CD4-positive, alpha-beta T cell (primary cell): ENCODE measurements at places on chromosomes 16 and 17. TPM values are rescaled to one million over a fixed set of nuclear protein-coding genes. Genes with fewer than 3 reads are reported as not detected.

The CDIPT gene
- 27.0 TPM for total RNA-seq

The CACNA1H gene
- total RNA-seq: 5.7 TPM

The RBFOX1 gene
- total RNA-seq: not detected

The ZNF785 gene
- 7.7 TPM for total RNA-seq

The MYO15A gene
- total RNA-seq: 1.2 TPM

The KIF19 gene
- 1.1 TPM for total RNA-seq

The ST6GALNAC1 gene
- 2.5 TPM for total RNA-seq

The GPS1 gene
- total RNA-seq: 64.6 TPM

The LGALS9 gene
- 38.3 TPM for total RNA-seq

The ANKFN1 gene
- not detected for total RNA-seq

The DCAKD gene
- total RNA-seq: 12.2 TPM

The JUP gene
- 0.88 TPM for total RNA-seq

The ADAT1 gene
- total RNA-seq: 47.6 TPM

DNA sequence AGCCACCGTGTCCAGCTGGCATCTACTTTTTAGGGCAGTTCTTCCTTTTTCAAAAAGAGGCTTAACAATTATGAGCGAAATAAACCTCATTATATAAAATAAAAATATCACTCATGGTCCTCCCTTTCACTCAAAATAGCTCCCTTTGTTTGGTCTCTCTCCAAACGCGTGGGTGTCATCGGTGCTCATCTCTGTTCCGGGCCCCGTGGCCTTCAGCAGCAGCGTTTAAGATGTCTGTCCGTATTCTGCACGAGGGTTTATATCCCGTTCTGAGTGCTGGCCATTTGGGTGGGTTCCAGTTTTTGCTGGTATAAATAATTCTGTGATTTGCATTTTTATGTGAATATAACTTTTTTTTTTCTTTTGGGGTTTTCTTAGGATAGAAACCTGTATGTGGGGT lies 33.4 kb downstream of the PRMT7 start:
- DNase-seq: no peak

- DNase-seq: no peak
These were observed 141.9 kb upstream of the NOG start for GRCh38 chr17:56451629-56452028.

GRCh38 chr17:47895347-47895855 lies 635 bp upstream of the SP2 start:
- DNase-seq: peak; percentile 21

DNA sequence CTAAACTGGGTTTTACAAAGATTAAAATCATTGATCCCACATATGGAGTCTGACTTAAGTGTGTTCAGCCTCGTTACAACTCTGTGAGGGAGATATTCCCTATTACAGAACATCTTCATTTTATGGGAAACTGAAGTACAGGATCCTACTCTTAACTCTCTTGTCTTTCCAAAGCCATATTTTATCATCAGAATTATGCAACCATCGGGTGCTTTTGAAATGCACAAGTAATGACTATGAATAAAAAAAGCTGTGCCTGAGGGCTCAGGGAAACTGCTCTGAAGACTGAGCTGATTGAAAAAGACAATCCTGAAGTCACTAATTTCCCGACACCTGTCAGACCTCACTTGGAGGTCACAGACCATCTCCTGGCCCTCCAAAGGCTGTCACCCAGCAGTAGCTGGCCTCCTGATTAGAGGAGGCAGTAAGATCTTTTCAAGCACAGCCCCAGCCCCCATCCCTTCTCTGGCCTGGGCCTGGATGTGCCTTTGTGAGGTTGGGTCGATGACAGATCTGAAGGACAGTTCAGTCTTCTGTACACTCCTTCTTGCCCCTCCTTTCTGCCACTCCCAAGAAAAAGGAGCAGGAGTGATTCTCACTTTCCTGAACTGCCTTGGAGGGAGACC lies 5.6 kb downstream of the AKAP1 start:
- no peak for DNase-seq

- DNase-seq: peak; percentile 17
These were observed 29.6 kb downstream of the LITAF start for GRCh38 chr16:11556945-11557720.

- no peak for DNase-seq
These were observed 8.9 kb downstream of the GNGT2 start for GRCh38 chr17:49201481-49201927.

DNA sequence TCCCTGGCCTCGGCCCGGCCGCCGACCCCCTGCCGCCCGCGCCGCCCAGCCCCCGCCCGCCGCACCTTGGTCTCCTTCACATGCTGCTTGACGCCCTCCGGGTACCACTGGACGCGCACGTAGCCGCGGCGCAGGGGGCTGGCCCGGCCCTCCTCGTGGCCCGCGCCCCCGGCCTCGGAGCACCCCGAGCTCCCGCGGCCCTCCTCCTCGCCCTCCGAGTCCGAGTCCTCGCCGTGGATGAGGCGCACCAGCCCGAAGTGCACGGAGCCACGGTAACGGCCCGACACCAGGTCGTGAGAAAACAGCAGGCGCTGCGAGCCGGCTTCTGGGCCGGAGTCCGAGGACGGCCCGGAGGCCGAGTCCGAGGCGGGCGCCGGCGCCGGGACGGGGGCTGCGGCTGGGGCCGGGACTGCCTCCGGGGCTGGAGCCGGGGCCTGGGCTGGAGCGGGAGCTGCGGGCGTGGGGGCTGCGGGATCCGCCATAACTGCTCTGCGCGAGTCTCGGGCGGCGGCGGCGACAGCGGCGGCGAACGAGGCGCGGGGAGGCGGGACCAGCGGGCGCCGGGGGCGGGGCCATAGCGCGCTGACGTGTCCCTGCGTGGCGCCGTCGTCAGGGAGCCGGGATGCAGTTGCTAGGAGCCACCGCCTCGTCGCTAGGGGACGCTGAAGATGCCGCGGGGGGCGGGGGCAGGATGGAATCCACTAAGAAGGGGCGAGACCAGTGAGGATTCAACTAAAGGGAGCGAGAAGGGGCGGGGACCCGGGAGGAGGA lies at the start of gene UBE2O:
TSS of gene UBE2O (minus strand) at position 493 of the 771 bp plus-strand sequence. CDS start at position 482, 11 bp downstream.
- peak; percentile 87 for DNase-seq

DNA sequence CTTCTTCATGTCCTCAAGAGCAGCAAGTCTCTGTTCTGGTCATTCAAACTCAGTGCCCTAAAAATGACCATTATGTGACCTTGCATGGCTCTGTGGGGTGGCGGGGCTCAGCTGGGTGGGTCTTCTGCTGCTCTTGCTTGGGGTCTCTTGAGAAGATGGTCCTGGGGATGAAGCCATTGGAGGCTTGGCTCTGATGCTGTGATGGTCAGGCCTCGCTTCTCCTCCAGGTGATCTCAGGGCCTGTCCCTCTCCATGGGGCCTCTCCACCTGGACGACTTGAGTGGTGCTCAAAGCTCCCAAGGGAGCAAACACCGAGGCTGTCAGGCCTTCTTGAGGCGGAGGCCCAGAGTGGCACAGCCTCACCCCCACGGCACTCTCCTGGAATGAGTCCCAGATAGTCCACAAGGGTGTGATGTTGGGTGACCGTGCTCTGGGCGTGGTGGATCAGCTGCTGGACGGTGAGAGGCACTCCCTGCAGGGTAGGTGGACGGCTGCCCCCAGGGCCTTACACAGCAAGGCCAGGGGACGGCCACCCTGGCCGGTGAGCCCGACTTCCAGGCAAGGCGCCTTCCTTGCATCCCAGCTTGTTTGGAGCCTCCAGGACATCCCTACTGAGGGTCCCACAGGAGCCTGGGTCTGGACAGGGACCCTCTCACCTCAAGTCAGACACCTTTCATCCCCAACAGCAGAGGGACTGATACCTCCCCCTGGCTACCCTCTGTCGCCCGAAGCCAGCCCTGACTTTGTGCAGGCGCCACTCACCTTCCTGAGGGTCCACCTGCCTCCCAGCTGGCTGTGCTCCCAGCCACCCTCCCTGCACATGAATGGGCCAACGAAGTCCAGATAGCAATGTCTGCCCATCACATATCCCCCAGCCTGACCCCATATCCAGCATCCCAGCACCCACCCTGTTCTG lies 48.7 kb downstream of the USP22 start:
- no peak for DNase-seq

DNA sequence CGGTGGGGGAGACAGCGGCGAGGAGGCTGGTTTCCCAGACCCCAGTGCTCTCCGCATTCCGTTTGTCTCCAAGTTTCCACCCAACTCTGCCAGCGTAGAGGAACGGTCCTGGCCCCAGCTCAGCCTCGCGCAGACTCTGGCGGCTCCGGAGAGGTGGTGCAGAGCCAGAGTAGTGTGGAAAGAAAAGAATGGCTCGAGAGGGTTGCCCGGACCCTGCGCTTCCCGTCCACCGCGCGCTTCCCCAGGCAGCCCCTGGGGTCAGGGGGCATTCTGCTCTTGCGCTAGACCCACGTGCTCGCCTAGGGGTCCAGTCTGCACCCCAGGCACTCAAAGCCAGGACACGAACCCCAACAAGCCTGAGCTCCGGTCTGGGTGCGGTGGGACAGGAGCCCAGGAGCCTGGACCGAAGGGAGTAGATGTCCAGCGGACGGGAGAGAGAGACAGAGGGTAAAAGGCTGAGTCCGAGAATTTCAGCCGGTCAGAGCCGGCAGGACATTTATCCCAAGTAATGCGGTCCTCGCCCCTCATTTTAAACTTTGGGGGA lies 3.8 kb downstream of the PMP22 start:
- DNase-seq: no peak

DNA sequence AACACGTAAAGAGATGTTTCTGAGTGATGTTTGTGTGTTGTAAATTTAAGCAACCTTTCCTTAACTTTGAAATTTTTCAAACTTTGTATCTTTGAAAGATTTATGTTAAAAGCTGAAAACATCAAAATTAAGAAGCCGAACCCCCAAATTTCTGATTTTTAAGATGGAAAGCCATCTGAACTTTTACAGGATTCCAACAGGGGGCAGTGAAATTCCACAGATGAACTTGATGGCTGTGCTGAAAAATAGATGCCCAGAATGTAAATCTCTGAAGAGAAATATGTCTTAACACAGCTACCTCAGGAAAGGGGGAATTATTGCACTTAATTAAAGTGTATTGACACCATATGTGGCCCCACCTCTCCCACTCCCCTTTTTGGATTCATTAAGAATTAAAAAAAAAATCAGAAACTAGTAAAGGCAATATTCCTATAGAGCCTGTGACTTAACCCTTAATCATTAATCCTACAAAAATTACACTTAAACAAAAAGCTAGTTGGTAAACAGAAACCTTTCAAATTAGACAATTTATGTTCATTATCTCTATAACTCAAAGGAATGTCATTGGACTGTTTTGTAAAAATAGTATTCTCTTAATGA lies 597.9 kb downstream of the KCNJ2 start:
- no peak for DNase-seq

GRCh38 chr16:5478036-5478435 lies 380.4 kb upstream of the EEF2KMT start:
- DNase-seq: no peak

- no peak for DNase-seq
These were observed 88.2 kb downstream of the IRF8 start for GRCh38 chr16:85986931-85987749.

DNA sequence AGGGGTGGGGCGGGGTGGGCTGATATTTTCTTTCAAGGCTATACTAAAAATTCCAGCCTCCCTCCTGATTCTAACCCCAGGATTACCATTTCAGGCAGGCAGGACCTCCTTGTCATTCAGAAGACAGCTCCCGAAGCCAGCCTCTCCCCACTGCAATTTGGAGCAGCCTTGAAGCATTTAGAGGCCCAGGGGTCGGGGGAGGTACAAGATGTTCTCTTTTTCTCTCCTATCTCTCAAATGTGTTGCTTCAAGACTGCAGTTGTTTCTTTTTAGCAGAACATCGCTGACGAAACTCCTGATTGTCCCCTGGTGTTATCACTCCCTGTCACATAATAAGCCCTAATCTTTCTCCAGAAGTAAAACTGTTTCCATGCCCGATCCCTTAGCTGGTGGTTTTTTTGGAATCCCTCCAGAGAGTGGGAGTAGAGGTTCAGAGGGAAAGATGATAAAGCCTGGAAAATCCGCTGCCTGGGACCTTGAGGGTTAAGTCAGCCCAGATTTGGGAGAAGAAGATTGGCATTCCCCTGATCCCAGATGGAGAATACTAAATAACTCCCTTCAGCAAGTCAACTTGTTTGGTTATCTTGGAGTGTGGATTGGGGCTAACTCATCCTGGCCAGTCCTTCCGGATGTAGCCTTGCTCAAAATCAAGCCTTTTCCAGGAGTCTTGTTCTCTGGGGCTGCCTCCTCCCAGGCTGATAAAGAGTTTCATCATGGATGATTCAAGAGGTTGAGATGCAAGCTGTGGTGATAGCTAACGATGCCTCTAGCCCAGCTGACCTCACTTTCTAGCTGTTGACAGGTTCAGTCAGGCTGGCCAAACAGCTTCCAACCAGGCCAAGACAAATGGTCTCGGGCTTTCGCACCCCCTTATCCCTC lies 71.3 kb downstream of the SOX9 start:
- no peak for DNase-seq

GRCh38 chr17:520447-521182 lies 168.0 kb upstream of the RPH3AL start:
- no peak for DNase-seq

- DNase-seq: no peak
These were observed 122.5 kb downstream of the KCNJ18 start for GRCh38 chr17:21814776-21815175.

- no peak for DNase-seq
These were observed 996 bp downstream of the SLC25A10 start for GRCh38 chr17:81713004-81713555.

GRCh38 chr17:12463102-12463501 lies 202.6 kb upstream of the MYOCD start:
- no peak for DNase-seq

DNA sequence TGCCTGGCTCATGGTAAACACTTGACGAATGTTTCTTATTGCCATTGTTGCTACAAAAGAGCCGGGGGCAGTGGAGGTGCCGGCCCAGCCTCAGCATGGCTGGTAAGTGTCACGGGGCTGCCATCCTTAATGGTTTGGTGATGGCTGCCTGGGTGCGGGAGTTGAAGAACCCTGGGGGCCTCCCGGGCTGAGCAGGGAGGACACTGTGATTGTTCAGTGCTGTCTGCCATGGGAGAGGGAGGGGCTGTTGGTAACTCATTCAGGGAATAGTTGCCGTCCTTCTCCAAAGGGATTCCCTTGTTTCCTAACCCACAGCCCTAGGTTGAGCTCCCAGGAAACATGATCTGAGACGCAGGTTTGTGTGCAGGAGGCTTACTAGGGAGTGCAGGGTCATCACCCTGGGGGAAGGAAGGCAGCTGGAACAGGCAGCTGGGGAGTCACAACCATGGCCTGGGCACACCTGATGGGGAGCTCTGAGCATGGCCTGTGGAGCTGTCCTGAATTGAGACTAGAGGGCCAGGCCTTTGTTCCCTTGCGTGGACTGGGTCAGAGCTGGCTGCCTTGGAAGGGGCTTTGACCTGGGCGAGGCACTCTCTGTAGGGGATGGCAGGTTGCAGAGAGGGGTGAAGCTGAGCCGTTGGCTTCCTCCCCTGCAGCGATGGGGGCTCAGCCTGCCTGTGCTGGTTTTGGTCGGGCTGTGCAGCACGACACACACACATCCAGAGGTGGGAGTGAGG lies 85.7 kb downstream of the PLCG2 start:
- DNase-seq: no peak

- no peak for DNase-seq
These were observed 3.2 kb downstream of the CD7 start for GRCh38 chr17:82314012-82314726.
